Peyer's patch (tissue), 4 donors: ENCODE measurements at places on chromosomes 6 and 20.
A peak's percentile ranks its signal among the peaks of the same experiment; 100 is the strongest.

DNA sequence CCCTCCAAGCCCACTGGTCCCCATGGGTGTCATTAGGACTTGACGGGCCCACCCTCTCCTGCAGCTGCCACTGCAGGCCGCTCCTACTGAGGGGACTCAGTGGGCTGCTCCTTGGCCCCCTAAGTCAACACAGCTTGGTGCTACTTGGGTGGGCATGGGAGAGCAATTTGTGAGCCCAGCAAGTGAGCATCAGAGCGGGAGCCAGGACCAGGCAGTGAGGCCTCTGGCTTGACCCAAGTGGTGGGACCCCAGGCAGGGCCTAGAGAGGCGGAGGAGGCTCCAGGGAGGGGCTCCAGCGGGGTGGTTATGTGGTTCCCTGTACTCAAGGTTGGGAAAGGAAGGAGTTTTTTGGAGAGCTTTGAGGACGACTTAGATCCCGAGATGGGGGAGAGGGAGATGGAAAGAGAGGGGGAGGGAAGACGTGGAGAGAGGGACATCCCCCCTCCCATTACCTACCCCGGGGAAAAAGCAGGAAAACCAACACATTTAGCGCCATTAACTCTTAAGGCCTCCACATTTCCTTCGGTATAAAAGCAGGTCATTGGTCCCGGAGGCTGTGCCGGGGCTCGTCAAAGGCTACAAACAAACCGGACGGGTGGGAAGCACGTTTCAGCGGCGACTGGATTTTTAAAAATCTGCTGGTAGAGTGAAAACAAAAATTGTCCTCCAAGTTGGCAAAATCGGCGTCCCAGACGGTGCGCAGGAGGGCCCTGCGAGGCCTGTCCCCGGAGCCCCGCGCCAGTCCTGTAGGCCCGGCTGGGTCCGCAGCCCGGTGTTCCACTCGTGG, 8.8 kb downstream of the FOXC1 start:
- DNase-seq: no peak

GRCh38 chr6:52759085-52759484, 4.2 kb downstream of the GSTA2 start:
- no peak for DNase-seq

DNA sequence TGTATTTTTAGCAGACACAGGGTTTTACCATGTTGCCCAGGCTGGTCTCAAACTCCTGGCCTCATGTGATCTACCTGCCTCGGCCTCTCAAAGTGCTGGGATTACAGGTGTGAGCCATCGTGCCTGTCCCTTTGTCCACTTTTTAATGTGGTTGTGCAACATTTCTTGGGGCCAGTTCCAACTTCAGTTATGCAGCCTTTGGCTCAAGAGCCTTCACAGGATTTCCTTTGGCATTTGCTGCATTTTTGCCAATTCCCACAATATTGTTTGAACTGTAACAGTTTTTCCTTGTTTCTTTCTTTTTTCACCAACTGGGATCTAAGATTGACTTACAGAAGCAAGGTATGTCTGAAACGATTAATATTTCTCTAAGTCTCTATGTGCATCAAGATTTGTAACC, 63.6 kb downstream of the EDN1 start:
- DNase-seq: no peak

GRCh38 chr6:127907960-127908640, 7.2 kb upstream of the THEMIS start:
- DNase-seq: no peak

DNA sequence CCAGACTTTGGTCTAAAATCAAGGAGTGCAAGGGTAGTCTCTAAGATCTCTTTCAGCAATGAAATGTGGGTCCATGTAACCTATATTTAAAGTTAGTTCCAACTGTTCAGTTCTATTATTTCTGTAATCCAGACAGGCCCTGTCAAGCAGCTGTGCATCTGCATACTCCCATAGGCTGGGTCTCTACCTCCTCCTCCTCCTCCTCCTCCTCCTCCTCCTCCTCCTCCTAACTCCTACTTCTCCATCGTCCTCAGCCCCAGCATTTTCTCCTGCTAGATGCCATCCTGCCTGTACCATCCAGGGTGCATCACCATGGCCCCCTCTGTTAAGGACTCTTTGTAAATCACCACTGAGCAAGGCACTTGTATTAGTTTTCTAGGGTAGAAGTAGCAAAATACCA, 52.4 kb upstream of the TPD52L1 start:
- DNase-seq: no peak

GRCh38 chr20:3167738-3168078, 5.6 kb downstream of the LZTS3 start:
- DNase-seq: no peak

- no peak for DNase-seq
Measured at GRCh38 chr6:160795721-160796120, 93.7 kb downstream of the PLG start.

GRCh38 chr6:148231572-148231971, 111.1 kb upstream of the SASH1 start:
- no peak for DNase-seq

DNA sequence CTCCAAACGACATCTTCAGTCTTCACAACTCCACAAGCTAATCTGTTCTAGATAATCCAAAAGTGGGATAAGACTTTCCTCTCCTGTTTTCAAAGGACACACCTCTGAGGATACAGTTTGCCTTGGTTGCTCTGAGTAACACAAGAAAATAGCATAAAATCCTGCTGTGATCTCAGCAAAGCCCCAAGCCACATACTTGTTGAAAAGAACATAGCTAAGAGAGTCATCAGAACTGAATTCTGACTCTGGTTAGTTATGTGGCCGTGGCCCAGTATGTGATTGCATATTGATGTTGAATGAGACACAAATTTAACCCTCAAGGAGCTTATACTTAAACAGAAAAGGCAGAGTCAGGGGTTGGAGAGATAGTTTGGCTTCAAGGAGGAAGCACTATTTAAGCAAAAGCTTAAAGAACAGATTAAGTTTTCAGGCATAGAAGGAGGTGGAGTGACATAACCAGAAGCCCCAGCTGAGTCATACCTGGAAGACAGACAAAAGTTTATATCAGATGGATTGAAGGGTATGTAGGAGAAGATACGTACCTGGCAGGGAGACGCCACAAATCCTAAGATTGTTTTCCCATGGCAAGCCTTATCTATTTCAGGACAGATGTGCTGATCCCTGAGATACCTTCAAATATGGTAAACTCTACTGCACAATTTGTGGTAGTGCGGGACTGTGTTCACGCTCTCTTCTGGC, 41.2 kb downstream of the OPN5 start:
- no peak for DNase-seq

DNA sequence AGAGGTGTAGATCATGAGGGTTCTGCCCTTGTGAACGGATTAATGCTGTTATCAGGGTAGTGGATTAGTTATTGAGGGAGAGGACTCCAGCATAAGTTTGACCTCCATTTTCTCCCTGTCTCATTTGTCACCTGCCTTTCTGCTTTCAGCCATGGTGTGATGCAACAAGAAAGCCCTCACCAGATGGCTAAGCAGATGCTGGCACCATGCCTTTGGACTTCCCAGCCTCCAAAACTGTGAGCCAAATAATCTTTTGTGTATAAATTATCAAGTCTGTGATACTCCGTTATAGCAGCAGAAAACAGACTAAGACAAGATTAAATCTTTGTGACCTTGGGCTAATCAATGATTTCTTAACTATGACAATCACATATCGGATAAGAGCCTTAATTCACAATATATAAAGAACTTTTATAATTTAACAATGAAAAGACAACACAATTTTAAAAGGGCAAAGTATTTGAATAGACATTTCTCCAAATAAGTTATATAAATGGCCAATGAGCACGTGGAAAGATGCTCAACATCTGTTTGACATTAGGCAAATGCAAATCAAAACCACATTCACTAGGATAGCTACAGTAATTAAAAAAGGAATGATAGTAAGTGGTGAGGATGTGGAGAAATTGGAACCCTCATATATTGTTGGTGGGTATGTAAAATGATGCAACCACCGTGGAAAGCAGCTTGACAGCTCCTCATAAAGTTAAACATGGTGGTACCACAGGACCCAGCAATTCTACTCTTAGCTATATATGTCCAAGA, 45.3 kb upstream of the IFNGR1 start:
- no peak for DNase-seq

DNA sequence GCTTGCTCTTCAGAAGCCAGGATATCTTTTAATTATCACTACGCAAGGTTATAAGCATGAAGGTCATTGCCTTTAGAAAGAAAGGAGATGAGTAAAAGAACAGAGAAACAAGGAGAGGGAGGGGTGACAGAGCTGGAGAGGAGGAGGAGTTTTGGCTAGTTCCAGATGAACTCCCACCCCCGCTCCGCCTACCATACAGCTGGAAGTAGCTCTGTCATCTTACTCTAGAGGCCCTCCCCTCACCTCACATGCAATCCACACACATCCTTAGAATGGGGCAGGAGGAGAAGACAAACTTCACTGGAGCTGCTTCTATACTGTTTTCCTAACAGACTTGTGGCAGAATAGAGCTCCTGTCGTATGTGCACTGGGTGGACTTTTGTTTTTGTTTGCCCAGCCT, 144.7 kb downstream of the SCML4 start:
- no peak for DNase-seq

GRCh38 chr20:51121272-51121671, 98.4 kb upstream of the KCNG1 start:
- DNase-seq: no peak

DNA sequence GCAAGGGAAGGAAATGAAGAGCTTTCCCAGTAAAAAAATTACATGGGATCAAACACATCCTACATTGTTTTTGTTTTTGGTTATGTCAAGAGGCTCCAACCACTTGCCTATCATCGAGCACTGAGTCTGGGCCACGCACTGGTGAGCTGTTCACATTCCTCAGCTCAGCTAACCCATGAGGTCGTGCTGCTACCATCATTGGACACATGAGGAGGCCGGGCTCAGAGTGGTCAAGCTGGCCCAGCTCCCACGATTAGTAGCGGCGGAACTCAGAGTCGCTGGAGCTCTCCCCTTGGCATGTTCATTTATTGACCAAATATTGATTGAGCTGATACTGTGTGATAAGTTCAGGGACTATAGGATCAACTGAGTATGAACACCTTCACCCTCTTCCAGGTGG, 164.9 kb downstream of the CDH26 start:
- DNase-seq: no peak

GRCh38 chr6:22102671-22103070, 194.2 kb downstream of the PRL start:
- no peak for DNase-seq

GRCh38 chr6:14072084-14072483, 45.5 kb upstream of the CD83 start:
- no peak for DNase-seq

DNA sequence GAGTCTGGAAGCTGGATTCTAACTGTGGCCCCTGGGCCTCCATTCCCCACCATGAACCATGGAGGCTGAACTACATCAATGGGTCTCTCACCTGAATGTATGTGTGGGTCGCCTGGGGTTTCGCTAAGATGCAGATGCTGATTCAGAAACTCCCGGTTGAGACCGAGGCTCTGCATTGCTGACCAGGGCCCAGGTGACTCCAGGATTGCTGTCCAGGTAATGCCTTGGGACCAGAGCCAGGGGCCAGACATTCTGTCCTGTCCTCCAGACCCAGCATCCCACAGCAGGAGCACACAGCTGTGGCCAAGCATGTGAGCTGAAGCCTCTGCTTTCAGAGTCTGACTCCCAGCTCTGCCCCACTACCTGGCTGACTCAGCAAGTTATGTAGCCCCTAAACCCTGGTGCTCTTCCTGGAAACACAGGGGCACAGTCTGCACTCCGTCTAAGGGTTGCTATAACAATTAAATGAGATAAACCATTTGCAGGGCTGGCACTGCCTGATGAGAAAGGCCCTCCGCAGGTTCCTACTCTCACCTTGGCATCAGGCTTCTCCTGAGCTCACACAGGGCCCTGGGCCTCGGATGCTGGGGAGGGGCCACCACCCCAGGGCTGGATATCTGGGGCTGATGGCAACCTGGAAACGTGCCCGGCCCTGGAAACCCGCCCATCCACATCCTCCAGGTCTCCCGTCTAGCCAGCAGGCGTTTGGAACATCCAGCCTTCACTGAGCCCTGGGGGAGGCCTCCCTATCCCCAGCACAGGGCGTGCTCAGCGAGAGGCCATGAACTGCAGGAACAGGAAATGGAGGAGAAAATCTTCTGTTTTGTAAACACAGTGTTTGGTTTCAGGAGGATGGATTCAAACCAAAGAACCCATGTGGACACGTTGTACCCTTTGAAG, 175.7 kb downstream of the DLL1 start:
- peak; percentile 34 for DNase-seq

DNA sequence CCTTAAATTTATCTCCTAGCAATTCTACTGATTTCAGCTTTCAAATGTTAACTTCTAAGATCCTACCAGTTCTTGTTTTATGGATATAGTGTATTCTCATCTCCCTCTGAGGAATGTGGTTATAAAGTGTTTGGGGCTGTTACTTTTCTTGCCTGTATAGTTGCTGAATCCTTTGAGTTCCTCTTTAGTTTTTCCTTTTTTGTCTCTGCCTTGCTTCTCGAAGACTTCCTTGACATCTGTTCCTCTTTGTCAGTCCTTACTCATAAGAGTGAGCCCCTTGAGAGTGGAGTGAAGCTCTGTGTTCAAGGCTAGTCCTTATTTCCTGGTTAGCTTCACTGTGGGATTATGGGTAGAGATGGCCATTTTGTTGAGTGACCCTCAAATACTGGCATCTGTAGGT, 84.6 kb downstream of the ELOVL4 start:
- no peak for DNase-seq

- DNase-seq: no peak
Measured at GRCh38 chr6:141264101-141264500, 868.6 kb upstream of the GJE1 start.

DNA sequence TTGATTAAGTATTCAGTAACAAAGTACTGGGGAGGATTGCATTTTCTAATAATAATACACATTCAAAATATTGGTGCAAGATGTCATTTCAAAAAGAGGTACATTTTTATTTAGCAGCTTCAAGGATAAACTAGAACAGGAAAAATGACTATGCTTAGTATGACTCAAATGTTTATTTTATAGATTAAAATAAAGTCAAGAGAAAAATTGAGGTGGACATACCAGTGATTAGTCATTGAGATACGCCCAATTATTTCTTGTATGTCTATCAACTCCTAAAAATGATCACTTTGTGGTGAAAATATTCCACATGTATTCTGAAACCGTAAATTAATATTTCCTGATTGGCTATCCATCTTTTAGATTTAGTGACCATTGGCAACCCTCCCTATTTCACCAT, 96.7 kb downstream of the PHF3 start:
- no peak for DNase-seq

DNA sequence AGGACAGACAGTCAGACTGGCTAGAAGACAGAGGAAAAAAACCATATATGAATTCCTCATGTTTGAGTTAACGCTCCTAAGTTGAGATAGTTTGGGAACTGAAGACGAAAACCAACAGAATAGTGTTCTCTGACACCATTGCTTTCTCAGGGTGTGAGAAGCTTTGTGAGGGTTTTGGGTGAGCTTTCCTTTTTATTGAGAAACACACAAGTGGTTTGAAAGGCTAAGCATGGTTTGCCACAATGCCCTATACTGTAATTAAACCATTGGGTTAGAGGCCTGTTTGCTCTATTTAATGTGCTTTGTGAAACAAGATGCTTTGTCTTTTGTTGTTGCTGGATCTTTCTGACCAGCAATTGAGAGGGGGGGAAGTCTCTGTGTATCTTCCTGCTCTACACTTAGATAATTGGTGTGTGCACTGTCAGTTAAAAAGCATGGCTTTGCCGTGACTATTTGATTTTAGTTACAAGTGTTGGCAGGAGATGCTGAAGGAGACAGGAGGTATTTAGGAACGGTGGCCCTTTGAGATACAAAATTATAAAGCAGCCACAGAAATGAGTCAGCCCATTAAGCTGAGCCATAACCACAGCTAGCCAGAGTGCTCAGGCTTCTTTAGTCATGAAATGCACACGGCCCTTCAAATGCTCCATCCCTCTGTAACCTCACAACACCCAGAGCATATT, 273.0 kb upstream of the PREP start:
- no peak for DNase-seq

- no peak for DNase-seq
Measured at GRCh38 chr6:36740818-36741179, 43.2 kb downstream of the RAB44 start.
